ENCODE measurements at places on chromosomes 7 and 10.

DNA sequence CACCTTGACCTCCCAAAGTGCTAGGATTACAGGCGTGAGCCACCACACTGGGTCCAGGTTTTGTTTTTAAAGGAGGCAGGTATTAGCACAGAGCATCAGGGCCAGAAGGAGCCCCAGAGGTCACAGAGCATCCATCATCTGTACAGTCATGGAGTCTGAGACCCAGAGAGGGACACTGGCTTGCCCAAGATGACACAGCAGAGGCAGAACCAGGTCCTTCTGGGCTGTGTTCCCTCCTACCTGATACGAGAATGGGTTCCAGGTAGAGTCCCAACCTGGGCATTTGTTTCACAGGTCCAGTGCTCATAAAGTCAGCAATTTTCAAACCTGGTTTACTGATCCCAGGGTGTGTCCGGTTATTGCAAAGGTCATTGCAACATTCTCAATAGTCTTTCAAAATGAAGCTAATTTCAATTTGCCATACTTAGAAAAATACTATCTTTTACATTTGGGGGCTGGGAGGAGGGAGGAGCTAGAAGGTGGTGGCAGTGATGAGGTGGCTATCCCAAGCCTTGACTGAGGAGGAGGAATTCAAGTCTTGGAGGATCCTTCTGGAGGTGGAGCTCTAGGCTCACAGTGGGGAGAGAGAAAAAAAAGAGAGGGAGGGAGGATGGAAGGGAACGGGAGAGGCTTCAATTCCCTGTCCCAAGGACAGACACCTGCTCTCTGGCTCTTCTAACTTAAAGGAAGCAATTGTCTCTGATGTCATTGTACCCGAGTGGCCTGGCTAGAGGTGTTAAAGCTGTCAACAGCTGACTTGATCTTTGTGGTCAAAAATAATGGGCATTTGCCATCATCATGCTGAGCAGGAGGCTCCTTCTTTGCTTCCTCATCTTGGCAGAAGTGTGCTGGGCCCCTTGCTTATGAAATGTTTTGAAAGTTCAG, 8.1 kb downstream of the MXI1 start:
- DNase-seq: no peak

GRCh38 chr7:69338144-69338543, 260.1 kb upstream of the AUTS2 start:
- DNase-seq: no peak

DNA sequence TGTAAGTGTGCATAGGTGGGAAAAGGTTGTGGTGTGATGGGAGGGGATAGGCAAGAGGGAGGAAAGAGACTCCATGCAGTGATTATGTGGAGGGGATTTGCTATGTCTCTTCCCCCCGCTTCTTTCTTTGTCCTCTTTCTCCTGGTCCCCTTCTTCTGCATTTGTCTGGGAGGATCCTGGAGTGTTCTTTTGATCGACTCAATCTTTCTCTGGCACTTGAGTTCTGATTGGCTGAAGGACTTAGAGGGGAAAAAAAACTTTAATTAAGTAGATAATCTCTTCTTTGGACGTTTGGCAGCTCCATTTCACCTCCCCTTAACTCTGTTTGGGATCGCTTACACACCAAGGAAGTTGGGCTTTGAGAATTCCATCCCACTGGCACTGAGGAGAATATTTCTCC, at the start of gene WNT8B:
TSS of gene WNT8B (plus strand) at position 301 of the 400 bp plus-strand sequence. CDS start 160 bp downstream, outside the sequence.
- DNase-seq: no peak

DNA sequence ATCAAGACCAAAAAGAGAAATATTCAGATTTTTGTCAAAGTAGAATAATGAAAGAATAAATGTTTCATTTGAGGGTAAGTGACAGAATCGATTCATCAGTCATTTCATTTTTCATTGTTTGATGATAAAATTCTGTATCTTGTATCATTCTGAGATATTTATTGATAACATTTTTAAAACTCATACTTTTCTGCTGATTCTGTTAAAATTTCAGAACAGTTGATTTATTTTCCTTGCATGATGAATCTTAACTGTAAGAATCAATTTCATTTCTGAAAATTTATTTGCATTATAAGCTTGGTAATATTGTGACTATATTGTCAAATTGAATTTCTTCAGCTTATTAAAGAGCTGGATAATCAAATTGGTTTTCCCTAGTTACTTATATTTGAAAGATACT, 13.9 kb downstream of the PHYHIPL start:
- no peak for DNase-seq

DNA sequence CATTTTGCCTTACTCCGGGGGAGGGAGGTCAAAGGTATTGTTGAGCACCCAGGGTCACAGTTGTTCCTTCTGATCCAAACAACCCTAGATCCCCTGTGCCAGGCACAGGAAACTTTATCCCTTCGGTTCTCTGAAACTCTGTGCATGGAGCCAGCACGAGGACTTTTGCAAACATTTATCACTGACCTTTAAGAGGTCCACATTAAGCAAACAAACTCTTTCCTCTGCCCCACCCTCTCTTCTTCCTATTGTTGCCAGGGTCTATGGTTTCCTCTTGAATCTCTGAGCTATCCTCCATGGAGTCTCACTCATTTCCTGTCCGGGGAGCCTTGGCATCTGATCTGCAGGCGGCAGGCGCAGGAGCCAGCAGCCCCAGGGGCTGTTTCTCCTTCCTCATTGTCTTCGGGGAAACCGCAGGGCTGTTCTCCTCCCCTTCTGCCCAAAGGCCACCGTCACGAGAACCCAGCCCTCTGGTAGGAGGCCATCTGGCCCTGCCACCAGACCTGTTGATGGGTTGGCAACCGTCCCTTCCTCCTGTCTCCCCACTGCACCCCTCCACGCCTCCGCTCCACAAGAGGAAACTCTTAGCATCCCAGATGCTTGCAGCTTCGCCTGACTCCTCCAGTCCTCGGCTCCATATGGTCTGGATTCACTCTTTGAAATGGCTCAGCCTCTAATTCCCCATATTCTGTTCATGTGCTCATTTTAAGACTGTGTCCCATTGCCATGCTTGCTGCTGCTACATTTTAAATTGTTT, 327.3 kb upstream of the NRP1 start:
- no peak for DNase-seq

GRCh38 chr7:74002474-74003017, 25.4 kb upstream of the ELN start:
- DNase-seq: peak; percentile 16

GRCh38 chr10:46554166-46554781, 2.2 kb downstream of the GPRIN2 start:
- DNase-seq: peak; percentile 1

GRCh38 chr10:117249493-117250093, 8.7 kb downstream of the SLC18A2 start:
- DNase-seq: no peak

- no peak for DNase-seq
Observed at GRCh38 chr10:72564596-72564995, 61.3 kb downstream of the MICU1 start.

DNA sequence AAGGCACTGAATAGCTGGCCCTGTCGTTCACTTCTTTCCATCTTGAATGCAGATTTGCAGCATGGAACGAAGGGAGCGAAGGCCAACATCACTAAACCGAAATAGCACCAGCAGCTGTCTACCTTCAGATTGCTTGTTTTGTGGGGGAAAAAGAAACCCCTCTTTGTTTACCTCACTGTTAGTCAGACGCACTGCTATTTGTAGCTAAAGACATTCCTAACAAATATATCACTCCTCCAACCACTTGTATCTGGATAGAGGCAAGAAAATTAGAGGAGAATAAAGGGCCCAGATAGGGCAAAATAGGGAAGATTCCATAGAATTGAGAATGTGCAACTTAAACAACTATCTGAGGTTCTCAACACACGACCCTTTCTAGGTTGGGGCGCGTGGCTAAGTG, 26.5 kb downstream of the ANK3 start:
- no peak for DNase-seq

DNA sequence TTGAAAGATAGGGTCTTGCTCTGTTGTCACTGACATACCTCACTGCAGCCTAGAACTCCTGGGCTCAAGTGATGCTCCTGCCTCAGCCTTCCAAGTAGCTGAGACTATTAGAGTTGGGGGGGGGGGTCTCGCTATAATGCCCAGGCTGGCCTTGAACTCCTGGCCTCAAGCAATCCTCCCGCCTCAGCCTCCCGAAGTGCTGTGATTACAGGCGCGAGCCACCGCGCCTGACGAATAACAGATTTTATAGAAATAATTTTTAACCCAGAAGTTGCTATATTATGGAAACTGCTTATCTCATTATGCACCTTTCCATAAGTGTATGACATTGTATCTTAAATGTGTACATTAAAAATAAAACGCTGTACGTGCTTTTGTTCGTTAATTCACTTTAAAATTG, 846 bp downstream of the ANKRD26 start:
- DNase-seq: no peak

GRCh38 chr7:118452128-118452527, 227.6 kb downstream of the ANKRD7 start:
- DNase-seq: no peak

GRCh38 chr7:121158665-121159064, 170.1 kb upstream of the WNT16 start:
- DNase-seq: no peak
